ENCODE measurements at places on chromosomes 5 and 9.

GRCh38 chr5:72308853-72309191, 11.2 kb downstream of the MRPS27 start:
- peak; percentile 36 for DNase-seq

DNA sequence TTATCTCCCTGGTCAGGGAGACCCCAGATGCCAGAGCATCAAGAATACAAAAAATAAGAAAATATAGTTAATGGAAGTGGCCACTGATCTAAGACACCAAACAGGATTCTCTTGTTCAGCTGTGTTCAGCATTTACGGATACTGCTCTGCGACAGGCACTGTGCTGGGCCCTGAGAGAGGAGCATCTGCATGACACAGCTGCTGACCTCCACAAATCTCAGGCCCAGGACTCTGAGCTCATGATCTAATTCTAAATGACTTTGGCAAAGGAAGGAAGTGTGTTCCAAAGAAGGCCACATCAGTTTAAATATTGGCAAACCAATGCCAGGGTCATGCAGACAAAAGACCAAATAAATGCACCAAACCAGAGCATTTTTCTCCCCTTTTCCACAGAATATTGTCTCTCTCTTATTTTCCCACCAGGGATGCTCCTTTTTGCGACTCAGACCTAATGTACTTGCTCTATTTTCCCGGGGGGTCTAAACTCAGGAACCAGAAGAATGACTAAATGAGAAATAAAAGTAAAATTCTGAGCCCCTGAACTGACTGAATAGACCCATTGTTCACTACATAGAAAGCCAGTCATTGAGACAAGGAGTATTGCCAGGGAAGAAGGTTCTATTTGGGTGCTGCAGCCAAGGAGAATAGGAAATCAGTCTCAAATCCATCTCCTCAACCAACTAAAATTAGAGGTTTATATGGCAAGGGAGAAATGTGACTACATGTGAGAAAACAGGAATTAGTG, 1.4 kb upstream of the AGGF1 start:
- DNase-seq: no peak

GRCh38 chr9:132414731-132415130, 4.7 kb downstream of the CFAP77 start:
- no peak for DNase-seq

GRCh38 chr5:150190987-150191386, 1.1 kb downstream of the SLC6A7 start:
- no peak for DNase-seq

DNA sequence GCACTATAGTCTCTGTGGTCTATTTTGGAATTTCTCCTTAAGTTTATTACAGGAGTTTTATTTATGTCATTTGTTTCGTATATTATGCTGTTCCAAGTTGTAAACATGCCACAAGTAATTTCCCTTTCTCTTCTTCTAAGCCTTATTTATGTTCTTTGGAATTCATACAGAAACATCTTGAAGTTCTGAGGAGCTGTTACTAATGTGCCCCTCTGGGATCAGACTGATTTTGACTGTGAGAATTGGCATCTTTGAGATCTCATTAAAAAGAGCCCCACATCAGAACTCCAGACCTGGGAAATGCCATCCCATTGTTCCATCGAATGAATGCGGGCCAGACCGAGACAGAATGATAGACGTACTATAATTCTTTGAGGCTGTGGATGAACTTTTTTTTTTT, 138.8 kb upstream of the CD180 start:
- no peak for DNase-seq

GRCh38 chr5:172797771-172798191, 26.8 kb upstream of the DUSP1 start:
- no peak for DNase-seq

DNA sequence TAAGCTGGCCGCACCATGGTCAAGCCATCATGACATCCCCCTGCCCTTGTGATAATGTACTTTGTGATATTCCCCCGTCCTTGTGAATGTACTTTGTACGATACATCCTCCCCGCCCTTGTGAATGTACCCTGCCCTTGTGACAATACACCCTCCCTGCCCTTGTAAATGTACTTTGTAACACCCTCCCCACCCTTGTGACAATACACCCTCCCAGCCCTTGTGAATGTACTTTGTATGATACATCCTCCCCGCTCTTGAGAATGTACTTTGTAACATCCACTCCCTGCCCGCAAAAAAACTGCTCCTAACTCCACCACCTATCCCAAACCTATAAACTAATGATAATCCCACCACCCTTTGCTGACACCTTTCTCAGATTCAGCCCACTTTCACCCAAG, 313.8 kb downstream of the CTNND2 start:
- DNase-seq: no peak

DNA sequence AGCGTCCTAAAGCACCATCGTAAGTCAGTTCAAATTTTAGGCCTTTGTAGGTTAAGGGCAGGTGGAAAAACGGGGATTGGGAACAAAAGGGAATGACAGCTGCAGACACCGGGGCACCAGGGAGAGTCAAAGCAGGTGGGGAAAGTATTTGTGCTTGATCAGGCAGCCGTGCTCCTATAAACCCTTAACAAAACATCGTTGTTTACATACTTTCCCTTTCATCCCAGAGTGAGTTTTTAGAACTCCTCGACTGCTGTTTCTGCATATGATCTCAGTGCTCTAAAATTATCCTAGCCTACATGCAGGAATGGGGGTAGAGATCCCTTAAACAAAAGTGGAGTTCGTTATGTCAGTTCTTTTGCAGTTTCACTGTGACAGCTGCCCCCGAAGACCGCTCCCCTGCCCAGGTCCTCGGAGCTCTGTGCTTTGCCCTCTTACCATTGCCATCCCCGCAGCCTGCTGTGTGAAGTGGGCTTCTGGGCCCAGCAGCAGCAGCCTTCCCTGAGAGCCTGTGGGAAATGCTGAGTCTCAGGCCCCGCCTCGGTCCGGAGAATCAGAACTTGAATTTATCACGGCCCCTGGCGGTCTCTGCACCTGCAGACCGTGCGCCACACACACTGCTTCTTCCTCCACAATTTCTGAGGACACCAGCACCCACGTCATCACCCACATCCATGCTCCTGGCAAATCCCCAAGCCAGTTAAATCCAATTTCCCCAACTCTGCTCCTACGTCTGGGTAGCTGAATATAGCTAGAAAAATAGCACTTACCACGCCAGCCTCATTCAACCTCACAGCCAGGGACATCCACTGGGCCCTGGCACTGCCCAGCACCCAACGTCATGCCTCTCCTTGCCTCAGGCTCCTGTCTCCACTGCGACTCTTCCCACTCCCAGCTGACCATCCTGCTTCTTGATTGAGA, 86.8 kb downstream of the NSUN2 start:
- no peak for DNase-seq

GRCh38 chr9:136656795-136657611, 5.7 kb upstream of the EGFL7 start:
- DNase-seq: no peak

DNA sequence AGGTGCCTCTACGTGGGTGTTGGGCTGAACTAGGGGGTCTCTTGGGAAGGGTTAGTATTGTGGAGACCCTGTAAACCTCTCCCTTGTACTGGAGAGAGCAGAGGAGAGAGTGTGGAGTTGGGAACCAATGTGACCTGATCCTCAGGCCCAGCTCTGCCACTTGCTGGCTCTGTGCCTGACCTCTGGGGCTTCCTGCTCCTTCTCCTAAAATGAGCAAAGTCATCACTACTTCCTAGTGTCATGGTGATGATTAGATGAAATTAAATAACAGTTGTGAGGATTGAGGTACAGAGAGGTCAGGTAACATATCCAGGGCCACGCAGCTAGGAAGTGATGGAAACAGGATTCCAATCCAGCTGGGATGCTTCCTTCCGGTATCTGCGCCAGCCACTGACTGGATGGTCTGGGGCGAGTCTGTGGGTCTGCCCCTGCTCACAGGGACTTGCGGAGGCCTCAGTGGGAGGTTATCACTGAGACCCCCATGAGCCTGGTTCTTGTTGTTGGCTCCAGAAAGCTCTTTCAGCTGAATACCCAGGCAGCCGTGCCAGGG, 9.2 kb downstream of the GALNT10 start:
- DNase-seq: no peak

DNA sequence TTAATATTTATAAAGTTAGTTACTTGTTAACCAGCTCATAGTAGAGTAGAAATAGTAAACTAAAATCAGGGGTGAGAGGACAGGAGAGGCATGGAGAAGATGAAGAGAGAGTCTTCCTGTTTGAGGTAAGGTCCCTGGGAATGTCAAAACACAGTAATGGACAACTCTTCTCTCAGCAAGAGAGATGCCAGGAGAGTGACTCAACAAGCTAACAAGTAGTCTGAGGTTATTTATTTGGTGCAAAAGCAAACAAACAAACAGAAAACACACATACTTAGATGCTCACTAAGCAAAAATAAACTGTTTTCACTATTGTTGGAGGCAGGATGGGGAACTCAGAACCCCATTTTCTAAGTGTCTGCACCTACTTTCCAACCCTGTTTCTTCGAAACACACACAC, 333.2 kb upstream of the RFX3 start:
- no peak for DNase-seq

- no peak for DNase-seq
These were observed 30.6 kb downstream of the SYK start for GRCh38 chr9:90832261-90832660.

GRCh38 chr9:75242426-75242825, 154.1 kb downstream of the OSTF1 start:
- DNase-seq: no peak

GRCh38 chr5:39720136-39720535, 295.4 kb upstream of the DAB2 start:
- DNase-seq: no peak

GRCh38 chr5:62068554-62068953, 237.5 kb upstream of the KIF2A start:
- no peak for DNase-seq

DNA sequence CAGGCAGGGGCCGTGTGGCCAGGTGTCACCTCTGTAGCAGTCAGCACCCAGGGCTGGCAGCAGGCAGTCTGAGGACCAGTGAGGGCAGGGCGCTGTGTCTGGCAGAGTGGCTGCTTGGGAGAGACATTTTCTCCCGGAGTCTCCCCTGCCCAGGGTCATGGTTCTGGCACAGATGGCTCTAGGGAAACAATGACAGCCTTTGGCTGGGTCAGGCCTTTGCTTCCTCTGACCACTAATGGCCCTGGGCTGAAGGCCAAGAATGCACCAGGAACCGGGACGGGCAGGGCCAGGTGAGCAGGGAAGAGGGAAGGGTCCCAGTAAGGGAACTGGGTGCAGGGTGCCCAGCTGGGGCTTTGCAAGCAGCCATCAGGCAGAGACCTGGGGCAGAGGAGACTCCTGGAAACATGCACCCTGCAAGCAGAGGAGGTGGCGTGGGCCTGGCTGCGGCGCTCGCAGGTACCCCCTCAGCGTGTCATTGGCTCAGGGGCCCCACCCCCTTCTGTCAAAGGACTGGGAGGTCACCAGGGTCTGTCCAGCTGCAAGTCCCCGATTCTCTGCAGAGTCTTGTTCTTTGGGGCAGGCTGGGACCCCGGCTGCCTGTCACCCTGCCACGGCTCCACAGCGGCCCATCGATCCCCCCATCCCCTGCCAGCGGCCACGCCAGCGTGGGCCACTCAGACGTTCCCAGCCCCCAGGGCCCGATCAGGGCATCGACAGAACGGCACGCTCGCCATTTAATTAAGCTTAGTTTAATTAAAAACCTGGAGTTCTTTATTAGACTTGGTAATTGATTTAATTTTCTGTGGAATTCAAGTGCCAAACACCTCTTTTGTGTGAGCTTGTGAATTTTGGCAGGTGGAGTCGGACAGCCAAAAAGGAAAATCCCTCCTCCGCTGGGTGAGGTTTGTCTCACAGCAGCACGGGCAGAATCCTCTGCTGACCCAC, 18.9 kb upstream of the TMEM250 start:
- DNase-seq: no peak

DNA sequence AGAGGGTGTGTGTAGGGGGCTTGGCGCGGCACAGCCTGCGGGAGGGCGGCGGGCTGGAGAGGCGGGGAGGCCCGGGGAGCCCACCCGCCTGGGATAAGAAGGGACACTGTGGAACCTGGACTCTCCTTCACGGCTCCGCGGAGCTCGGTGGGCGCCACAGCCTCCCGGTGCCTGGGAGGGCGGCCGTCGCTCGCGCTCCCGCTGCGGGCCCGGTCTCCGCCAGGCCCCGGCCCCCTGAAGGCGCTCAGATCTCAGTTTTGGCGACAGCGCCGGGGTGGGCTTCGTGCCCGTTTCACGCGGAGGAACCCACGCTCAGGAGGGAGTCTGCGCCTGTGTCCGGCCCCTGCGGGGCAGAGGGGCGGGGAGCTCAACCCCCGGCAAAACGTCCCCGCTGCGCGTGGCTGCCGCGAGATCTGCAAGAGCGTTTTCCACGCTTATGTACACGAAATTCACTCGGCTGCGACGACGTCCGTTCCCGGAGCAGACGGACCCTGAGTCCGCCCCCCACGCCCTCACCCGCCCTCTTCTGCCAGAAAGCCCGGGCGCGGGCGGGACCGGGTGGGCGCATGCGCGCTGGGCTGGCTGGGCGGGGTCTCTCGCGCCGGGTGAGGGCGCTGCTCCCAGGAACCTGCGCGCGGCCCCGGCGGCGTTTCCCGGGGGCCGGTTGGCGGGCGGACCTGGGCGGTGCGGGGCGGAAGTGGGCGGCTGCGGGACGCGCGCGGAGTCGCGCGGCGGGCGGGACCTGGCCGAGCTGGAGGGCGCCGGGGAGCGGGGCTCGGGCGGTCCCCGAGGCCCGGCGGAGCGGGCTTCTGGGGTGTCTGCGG, at the start of gene NELFB:
NELFB (plus strand) TSS at position 704 of the 824 bp plus-strand sequence.
- DNase-seq: peak; percentile 97

- no peak for DNase-seq
These were observed 481.5 kb downstream of the EBF1 start for GRCh38 chr5:158618256-158618655.

- no peak for DNase-seq
These were observed 28.2 kb downstream of the MTRR start for GRCh38 chr5:7897014-7897600.

DNA sequence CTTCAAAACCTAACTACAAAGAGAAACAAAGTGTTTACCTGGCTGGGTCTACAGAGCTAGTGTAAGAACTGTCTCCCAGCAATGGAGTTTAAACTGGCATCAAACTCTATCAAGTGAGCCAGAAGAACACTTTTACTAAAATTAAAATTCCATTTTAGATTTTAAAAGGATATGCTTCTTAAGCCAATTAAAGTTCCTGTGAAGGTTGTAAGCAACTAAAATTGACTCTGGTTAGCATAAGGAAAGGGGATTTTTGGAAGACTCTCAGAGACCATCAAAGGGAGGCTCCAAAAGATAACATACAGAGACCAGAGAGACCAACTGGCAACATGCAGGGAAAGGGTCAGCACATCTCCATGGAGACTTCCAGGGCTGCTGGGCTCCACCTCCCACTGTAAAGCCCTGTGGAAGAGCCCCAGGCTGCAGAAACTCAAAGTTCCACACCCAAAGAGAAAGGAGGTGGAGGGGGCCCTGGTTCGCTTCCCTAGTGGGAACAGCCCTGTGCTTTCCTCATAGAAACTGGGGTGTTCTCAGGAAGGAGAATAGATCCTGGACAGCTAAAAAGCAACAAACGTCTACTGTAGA, 91.7 kb downstream of the AUH start:
- no peak for DNase-seq
